8988T (cell line): ENCODE measurements at places on chromosomes 16 and 17.

DNA sequence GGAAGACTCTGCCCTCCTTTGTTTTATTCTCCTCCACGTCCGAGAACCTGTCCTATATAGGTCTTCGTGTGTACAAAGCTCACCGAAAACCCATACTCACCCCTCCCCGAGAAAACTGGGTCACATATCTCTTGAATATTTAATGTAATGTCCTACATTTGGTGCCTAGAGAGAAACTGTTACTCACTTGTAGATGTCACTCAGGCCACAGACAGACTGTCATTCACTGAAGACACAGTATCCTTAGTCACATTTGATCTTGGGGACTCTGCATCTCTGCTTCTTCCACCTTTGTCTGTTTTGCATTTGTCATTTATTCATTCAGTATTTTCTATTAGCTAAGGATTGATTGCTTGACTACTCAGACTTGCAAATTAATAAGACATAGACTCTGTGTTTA, 131.8 kb upstream of the TBX2 start:
- no peak for DNase-seq

GRCh38 chr16:27446721-27447120, 44.7 kb downstream of the IL21R start:
- DNase-seq = no peak

DNA sequence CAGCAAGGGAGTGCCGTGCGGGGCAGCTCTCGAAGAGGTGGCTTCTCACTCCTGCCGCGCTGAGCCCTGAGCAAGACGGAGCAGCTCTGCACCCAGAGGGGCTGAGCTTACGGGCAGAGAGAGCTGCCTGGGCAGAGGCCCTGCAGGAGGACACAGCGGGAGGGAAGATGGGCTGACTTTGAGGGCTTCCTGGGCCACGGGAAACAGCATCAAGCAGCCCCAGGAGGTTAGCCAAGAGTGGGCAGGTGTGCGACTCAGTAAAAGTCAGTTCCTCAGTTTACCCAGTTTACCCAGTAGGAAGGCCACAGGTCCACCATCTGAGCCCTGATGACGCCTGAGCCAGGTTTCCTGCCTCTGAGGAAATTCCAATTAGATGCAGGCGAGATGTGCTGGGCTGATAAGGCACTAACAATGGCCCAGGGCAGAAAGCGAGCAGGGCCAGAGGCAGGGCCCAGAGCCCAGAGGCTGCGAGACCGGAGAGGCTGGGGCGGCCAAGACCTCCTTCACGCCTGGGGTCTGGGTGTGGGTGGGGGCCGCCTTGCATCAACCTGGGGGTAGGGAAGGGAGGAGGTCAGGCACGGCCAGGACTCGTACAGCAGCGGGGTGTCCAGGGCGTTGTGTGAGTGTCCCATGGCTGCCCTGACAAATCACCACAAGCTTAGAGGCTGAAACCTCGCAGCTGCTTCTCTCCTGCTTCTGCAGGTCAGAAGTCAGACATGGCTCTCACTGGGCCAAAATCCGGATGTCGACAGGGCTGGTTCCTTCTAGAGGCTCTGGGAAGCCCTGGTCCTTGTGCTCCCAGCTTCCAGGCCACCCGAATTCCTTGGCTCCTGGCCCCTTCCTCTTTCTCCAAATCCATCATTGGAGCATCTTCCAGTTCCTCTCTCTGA, 32.0 kb upstream of the CIBAR2 start:
- no peak for DNase-seq

- no peak for DNase-seq
Measured at GRCh38 chr17:9768381-9768934, 22.9 kb downstream of the DHRS7C start.

DNA sequence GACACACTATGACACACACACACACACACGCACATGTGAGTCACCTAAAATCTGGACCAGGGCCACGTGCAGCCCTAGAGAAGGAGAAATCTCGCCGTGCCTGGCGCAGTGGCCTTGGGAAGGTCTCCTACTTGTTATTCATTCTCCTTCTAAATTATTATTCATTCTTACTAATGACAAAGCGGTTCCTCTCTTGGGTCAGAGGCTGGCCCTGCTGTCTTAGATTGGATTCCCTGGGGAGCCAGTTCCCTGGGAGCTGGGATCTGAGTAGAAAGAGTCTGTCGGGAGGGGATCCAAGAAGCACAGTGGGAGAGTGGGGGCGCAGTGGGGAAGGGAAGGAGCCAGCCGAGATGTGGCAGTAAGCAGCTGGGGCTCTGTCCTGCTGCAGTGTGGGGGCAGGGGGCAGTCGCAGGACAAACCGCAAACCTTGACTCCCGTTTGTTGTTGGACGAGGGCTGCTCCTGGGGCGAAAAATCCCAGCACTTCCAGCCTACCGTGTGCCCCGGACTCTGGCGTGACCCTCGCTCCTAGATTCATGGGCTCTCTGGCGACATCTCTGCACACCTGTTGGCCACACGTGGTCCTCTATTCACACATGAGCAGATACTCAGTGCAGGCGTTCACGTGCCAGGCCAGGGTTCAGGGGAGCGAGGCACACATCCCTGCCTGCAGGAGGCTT, 18.7 kb upstream of the JPH3 start:
- DNase-seq = no peak

DNA sequence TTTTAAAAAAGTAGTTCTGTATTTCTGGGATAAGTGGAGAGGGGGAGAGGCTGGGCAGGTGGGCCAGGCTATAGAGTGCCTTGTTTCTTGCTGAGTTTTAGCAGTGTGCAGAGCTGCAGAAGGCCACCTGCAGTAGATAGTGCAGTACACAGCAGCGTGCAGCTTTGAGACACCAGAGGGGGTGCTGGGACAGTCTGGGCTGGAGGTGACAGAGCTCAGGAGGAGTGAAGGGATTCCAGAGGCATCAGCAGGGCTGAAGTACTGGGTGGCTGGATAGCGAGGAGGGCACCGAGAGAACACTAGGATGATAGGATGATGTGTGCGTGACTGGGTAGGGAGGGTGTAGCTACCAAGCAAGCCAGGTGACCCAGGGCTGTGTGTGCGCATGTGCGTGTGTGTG, 26.6 kb downstream of the LCMT1 start:
- no peak for DNase-seq

- no peak for DNase-seq
Measured at GRCh38 chr17:73546770-73547536, 97.3 kb downstream of the SDK2 start.

DNA sequence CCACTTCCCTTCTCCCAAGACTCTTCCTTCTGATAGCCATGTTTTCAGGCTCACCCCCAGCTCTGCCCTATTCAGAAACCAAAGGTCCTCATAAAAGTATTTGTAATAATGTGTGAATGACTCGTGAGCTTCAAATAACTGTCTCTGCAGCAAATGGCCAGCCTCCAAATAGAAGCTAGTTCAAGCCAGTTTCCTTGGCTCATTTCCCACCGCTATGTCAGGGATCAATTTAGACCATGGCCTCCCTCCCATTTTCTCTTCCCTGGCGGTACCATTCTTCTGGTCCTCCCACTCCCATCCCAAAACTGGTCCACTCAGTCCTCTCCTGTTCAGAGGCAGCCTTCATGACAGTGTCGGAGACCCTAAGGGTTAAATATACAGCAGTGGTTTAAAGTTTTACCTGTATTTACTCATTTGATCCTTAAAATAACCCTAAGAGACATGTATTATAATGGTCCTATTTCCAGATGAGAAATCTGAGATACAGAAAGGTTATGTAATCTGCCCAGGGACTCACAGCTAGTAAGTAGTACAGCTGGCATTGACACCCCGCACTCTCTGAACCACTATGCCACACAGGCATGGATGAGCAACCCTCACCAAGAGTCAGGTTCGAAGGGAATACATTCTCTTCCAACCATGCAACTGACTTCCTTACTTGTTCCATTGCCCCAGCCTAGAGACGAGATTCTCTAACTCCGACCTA, 42.9 kb downstream of the GAS7 start:
- no peak for DNase-seq

DNA sequence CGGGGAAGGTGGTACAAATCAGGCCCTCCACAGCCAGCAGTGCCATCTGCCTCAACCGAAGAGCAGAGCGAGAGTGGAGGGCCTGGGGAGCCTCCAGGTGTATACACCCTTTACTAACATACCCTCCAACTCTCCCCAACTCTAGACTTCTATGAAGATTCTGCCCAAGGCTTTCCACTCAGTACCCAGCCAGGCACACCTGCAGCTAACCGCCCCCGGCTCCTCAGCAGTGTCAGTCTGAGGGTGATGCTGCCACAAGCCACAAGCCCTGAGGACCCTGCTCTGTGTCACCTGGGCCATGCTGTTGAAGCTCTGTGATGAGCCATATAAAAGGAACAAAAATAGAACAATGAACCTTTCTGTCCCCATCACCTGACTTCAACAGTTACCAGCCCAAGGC, 3.8 kb downstream of the CENPV start:
- no peak for DNase-seq

DNA sequence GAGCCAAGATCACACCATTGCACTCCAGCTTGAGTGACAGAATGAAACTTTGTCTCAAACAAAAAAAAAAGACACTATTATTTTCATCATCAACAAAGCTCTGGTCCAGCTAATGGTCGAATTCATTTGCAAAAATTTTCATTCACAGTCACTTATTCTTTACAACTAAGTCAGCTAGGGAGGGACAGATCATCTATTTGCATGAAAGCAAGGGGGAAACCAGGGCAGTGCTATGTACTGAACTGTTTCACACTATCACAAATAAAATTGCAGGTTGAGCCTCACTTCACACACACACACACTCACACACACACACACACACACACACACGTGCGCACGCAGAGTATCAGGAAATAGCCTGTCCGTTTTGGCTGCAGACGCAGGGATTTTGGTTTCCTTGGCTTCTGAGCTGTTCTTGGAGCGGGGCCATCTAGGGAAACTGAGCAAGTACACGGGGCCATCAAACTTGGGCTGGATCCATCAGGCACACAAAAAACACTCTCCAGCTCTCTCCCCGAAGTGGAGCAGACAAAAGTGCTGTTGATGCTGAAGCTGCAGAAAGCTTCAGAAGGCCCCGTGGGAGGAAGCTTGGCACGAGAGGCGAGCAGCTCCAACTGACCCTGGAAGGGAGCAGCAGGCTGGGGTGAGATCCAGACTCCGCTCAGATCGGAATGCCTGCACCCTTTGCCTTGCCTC, 44.3 kb upstream of the HELZ start:
- DNase-seq = no peak

GRCh38 chr17:57174591-57174990, 81.7 kb upstream of the MSI2 start:
- no peak for DNase-seq

DNA sequence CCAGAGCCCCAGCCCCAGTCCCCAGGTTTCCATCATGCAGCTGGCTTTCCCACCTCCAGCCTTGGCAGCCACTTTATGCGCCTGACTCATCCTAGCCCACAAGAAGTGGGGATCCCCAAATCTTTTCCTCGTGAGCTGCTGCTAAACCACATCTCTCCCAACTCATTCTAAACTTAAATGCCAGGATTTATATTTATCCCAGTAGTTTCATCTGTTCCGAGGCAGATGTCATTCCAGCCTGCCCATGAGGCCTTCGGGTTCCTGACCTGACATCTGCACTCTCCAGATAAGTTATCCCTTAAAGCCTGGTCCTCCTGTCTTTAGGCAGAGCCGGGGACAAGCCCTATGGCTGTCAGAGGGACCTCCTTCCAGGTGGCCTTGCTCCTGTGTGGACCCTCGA, 16.6 kb downstream of the PLXDC1 start:
- no peak for DNase-seq

GRCh38 chr16:17370223-17370707, 100.5 kb downstream of the XYLT1 start:
- DNase-seq = no peak

DNA sequence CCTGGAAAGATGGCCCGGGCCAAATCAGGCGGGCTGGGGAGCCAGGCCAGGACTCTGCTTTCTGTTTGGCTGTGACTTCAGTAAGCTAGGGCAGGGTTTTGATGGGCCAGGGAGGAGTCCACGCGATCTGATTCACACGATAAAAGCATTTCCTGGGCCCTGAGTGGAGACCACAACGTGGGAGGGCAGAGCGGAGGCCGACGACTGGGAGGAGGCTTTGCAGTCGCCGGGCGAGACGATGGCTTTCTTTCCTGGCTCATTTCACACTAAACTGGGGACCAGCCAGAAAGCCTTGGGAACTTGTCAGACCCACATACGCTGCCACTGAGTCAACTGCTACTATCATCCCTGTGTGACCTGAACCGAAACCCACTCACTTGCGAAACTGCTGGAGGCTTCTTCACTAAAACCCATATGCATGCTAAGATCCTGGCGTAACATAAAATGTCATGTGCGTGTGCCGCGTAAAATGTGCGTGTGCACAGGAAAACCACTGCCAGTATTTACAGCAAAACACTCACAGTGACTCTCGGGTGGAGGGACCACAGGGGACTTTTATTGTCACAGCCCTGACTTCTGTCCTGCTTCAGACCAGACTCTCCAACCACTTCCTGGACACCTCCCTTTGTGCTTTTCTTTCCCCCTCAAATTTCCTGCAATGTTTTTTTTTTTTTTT, 14.2 kb upstream of the RHBDF2 start:
- DNase-seq = no peak

DNA sequence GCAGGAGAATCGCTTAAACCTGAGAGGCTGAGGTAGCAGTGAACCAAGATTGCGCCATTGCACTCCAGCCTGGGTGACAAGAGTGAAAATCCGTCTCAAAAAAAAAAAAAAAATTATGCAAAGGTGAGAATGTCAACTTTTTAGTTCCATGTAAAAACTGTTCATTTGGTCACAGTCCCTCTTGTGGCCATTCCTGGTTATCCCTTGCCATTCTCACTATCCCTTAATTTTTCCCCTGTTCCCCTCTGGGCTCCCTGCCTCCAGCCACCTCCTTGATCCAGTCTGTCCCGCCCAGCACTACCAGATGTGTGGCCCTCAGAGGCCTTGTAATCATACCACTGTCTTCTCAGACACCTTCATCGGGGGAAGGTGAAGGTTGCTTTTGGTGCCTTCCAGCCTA, 23.4 kb downstream of the DCAF7 start:
- DNase-seq = no peak
